ENCODE measurements at places on chromosomes 5 and 9. TPM values are rescaled to one million over a fixed set of nuclear protein-coding genes. Genes with fewer than 3 reads are reported as not detected.

The PCDHB16 gene
- not detected for total RNA-seq

The PCDHGB5 gene
- total RNA-seq, result not detected

The TXNDC8 gene
- not detected for total RNA-seq

The PKD2L2 gene
- not detected for total RNA-seq

The SLC6A19 gene
- total RNA-seq, result not detected

GRCh38 chr5:10987925-10988504 is 227.0 kb upstream of the DAP start:
- peak; percentile 37 for DNase-seq

DNA sequence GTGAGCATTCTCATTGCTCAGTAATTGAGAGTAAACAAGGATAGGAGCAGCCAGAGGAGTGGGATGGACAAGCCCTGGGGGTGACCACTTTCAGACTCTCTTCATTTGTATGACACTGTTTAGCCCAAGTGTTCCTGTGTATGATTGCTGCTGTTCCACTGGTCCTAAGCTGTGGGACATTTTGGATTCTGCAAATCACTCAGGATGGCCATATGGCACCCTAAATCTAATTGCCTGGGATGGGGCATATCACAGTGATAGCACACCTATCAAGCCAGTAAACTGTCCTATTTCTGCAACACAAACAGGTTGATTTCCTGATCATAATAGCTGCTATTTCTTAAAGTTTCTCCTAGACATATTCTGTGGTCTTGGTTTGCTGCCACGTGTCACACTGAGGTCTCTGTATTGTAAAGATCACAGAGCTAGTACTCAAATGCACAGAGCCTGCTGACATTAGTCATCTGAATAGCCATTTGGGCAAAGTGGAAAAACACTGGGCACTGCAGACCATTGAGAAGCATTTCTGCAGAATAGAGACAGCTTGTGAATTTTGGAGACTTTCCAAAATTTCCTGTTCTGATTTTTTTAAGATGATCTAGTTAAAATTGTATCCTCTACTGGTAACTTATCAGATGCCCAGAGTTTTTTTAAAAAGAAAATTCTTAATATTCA is 320.2 kb downstream of the RFX3 start:
- no peak for DNase-seq

DNA sequence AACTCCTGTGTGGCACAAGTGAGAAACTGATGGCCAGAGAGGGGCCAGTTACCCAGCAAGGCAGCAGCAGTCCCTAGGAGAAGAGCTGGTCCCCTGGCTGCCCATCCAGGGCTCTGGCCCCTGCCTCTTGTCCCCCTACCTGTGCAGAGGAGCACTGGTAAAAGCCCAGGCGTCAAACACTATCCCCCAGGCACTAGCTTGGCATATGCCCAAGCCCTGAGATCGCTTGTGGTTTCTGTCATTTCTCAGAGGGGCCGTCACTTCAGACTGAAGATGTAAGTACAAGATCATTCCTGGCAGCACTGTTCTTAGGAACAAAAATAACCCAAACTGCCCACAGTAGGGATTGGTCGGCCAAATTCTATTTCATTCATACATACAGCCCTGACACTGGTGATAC is 53.9 kb downstream of the COL15A1 start:
- DNase-seq, result no peak

DNA sequence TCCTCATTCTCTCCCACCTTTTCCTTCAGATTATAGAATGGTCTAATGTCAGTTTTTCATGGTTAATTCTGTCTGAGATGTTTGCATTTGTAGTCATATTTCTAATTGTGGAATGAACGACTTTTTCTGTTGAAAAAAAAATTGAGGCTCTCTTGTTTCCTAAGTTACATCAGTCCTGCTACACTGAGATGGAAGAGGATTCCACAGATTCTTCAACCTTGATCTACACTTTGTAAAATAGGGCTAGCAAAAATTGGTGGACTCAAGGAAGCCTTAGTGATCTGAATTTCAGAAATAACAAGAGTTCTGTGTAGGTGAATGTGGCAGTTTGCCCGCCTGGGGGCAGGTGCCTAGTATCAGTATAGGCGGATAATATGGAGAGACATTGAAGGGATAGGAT is 51.9 kb downstream of the ERBIN start:
- DNase-seq, result no peak

DNA sequence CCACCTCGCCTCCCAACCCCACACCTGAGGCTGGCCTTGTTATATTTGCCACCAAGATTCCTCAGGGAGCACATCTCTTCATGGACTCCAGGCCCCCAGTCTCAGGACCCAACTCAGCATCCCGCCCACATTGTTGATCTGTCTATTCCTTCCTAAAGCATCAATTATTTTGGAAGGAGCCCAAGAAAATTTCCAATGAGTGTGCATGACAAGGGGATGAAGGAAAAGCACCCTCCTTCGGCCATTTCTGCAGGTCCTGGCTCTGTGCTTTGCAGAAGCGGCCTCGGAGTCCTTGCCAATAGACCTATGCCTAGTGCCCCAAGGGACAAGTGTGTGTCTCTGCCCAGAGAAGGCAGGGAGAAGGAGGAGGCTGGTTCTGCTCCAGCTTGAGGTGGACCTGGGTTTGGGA is 273.2 kb downstream of the GADD45G start:
- no peak for DNase-seq

DNA sequence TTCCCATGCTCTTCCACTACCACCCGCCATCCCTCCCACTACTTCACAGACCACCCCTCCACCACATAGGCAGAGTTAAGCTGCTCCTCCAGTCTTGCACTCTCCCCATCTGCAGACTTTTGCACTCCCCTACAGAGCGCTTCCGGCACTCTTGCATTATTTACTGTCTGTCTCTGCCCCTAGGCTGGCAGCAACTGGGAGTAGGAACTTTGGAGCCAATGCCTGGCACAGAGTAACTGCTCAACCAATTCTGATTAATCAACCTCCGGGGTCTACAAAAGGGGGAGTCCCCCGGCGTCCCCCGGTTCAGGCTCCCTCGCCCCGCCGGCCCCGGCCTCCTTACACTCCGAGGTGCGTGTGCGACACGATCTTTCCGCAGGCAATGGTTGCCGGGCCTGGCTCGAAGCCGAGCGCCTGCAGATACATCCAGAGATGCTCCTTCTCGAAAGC is 498 bp downstream of the HAUS6 start:
- peak; percentile 42 for DNase-seq

GRCh38 chr5:5572976-5573797 is 150.7 kb downstream of the ICE1 start:
- DNase-seq, result no peak

GRCh38 chr5:26419987-26420386 is 618.4 kb downstream of the CDH9 start:
- DNase-seq, result no peak

DNA sequence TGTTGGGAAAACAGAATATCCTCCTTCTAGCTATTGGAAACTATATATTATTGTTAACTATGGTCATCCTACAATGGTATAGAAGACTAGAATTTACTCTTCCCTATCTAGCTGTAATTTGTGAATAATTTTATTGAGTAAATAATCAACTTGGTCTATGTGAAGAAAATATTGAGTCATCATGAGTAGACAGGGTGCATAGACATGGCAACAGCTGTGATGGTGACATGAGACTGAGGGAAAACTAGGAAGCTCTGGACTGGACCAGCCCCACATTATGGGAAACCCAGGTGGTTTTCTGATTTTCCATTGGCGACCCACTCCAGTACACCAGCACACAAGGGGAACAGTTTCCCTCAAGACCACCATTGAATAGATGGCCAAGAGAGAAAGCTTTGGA is 95.0 kb downstream of the APBA1 start:
- no peak for DNase-seq

DNA sequence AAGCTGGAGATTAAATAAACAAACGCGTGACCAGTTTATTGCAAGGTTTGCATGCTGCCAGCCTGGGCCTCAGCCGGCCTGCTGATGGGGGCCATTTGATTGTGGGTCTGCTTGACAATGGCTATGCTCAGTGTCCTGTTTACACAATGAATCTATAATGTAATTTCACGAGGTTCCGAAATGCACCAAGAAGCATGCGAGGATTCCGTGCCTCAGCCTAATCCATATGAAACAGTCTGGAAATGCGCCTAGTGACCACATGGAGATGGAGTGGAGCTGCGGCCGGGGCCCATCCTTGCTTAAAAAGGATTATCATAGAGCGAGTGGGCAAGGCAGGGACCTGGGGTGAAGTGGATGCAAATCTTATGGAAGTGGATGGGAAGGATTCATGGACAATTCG is 382.4 kb downstream of the CDK5RAP2 start:
- no peak for DNase-seq

DNA sequence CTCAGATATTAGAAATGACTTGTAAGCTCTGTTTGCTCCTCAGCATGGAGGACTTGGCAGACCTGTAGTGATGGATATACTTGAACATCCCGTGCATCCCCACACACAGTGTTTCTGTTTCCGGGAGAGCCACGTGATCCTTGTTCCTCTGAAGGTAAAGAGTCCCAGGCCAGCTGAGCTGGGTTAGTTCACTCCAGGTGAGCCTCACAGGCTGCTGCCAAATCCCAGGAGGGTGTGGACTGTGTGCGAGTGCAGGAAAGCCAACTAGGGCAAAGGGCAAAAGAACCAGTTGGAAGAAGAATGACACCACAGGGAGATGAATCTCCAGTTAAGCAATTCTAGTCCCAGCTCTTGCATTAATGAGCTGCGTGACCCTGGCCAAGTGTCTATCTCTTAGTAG is 10.4 kb upstream of the TOMM5 start:
- DNase-seq, result no peak

GRCh38 chr9:3330792-3331420 is 194.9 kb downstream of the RFX3 start:
- DNase-seq, result no peak

DNA sequence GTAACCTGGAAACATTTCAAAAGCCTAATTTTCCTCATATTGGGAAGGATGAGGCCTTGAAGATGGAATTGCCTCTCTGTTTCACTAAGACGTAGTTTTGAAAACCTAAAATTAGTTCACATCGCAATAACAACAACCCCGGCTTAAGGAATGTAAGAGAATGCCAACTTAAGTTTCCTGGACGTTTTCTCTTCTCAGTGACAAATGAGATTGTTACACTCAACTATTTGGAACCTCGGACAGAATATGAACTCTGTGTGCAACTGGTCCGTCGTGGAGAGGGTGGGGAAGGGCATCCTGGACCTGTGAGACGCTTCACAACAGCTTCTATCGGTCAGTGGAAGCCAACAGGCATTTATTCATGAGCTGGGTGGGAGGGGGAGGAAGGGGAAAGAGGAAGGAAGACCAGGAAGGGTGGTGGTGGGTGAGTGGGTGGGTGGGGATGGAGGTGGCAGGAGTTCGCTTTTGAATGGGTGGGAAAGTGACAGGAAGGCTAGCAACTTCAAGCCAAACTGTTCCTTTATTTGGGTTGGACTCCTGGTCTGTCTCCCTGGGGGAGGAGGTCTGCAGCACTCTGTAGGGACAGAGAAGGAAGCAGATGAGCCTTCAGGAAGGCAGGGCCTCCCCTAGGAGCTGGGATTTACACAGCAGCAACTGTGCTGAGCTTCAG is 83.4 kb downstream of the TEK start:
- no peak for DNase-seq

GRCh38 chr9:134642385-134643181 is 980 bp downstream of the COL5A1 start:
- no peak for DNase-seq

DNA sequence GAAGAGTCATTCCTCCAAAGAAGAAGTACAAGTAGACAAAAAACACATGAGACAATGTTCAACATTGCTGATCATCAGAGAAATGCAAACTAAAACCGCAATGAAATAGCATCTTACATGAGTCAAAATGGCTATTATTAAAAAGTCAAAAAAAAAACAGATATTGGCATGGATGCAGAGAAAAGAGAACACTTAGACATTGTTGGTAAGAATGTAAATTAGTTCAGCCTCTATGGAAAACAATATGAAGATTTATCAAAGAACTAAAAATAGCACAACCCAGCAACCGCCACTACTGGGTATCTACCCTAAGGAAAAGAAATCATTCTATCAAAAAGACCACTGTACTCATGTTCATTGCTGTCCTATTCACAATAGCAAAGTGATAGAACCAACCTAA is 157.5 kb downstream of the CHSY3 start:
- no peak for DNase-seq

- DNase-seq, result no peak
Observed at GRCh38 chr5:118701791-118702190, 286.6 kb downstream of the DTWD2 start.

GRCh38 chr5:69498384-69498783 is 5.8 kb downstream of the OCLN start:
- no peak for DNase-seq

All from CD8-positive, alpha-beta T cell (primary cell).